Activated T-helper 1 cell treated with anti-CD3 and anti-CD28 coated beads, Interleukin-2, amount 50 U/mL, for 16 hours (primary cell): ENCODE measurements at places on chromosomes 5 and 9.

GRCh38 chr9:105048331-105048730, 120.4 kb upstream of the ABCA1 start:
- no peak for DNase-seq

DNA sequence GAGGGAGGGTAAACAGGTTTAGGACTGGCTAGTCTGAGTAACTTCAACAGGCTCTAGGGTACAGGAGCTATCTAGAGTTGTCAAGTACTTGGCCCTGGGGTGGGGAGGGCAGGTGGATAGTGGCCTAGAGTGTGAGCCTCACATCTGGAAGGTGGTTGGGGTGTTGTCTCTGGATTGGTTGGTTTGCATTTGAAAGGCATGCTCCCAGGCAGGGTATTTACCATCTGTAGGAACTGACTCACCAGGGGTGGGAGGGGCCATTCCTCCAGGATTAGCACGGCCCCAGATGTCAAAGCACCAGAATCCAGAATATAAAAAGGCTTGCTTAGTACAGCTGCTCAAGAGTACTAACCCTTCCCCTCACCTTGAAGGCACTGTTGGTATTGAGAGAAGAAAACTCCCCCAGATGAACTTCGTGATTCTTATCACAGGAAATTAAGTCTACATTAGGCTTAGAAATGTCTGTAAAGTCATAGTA, 193.3 kb downstream of the NTRK2 start:
- DNase-seq = no peak

DNA sequence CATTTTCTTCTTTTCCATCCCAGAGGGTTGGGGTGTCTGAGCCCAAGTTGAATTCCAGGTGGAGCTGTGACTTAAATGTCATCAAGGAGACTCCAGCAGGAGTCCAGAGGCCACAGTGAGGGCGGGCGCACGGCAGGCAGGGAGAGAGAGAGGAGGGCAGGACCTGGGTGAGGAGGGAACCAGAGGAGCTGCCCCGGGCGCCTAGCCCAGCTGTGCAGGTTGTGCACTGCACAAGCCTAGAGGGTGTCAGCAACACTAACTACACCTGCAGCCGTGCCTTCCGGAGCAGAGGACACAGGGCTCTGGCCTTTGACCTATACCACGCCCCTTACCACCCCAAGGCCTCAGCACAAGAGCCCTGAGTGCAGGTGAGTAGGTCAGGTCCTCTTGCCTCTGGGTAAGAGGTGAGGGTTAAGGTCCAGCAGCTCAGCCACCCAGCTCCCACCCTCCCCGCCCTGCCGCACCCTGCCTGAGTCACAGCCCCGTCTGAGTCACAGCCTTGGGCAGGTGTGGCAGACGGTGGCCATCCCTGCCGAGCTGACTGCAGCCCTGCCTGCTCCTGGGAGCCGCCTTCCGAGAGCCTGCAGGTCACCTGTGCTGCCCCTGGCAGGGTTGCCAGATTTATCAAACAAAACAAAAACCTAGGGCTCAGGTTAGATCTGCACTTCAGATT, 6.4 kb upstream of the AGPAT2 start:
- DNase-seq = no peak

- DNase-seq = no peak
These were observed 91.0 kb downstream of the GAS1 start for GRCh38 chr9:86856259-86856658.
